ENCODE measurements at places on chromosomes 3 and 15. TPM values are rescaled to one million over a fixed set of nuclear protein-coding genes. Genes with fewer than 3 reads are reported as not detected.

Gene GXYLT2
- total RNA-seq = 10.1 TPM

Gene CACNA2D3
- 17.2 TPM for total RNA-seq

Gene TNIK
- 5.9 TPM for total RNA-seq

DNA sequence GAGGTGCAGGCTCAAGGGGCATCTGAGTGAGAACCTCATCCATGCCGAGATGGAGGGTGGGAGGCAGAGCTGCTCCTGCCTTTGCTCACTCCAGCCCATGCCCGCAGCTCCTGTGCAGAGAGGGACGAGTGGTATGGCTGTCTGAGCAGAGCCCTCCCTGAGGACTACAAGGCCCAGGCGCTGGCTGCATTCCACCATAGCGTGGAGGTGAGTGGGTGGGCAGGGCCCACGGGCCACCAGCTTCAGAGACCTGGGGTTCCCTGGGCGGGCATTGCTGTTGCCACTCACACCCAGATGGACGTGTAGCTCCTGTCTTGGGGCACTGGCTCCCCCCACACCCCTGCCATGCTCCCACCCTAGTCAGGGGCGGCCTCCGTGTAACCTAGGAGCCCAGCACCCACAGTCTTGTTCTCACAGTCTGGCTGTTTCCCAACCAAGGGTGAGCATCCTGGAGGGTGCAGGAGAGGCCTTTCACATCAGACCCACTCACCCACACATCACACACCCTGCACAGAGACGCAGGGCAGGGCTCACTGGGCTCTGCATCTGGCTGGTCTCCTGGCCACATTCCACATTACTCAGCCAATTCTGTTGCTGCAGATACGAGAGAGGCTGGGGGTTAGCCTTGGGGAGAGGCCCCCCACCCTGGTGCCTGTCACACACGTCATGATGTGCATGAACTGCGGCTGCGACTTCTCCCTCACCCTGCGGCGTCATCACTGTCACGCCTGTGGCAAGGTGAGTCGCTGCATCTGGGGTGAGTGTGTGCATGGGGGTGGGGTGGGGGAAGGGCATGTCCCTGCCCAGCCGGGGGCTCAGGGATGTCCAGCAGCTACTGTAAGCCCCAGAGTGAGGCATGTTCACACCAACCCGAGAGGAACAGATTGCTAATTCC is 25.3 kb upstream of the NR2C2 start:
- no peak overlapping the region for H3K27ac ChIP-seq
- no peaks in the 10 kb centered on the region for H3K36me3 ChIP-seq
- no peak overlapping the region for H3K4me3 ChIP-seq
- H3K27me3 ChIP-seq = no peaks in the 10 kb centered on the region

GRCh38 chr15:28987337-28987736 is 101.6 kb downstream of the APBA2 start:
- DNase-seq = no peak
- no peak overlapping the region for H3K27ac ChIP-seq
- no peaks in the 10 kb centered on the region for H3K27me3 ChIP-seq
- no peaks in the 10 kb centered on the region for H3K36me3 ChIP-seq
- H3K4me1 ChIP-seq = no peaks in the 10 kb centered on the region

GRCh38 chr3:180188512-180189309 is 152.0 kb upstream of the PEX5L start:
- no peaks in the 10 kb centered on the region for H3K4me1 ChIP-seq
- no peak overlapping the region for H3K27ac ChIP-seq
- no peaks in the 10 kb centered on the region for H3K36me3 ChIP-seq

GRCh38 chr15:90381515-90381914 is 6.5 kb upstream of the IQGAP1 start:
- no peak for DNase-seq
- no peak overlapping the region for H3K4me3 ChIP-seq
- no peaks in the 10 kb centered on the region for H3K36me3 ChIP-seq
- no peak overlapping the region for H3K27ac ChIP-seq

DNA sequence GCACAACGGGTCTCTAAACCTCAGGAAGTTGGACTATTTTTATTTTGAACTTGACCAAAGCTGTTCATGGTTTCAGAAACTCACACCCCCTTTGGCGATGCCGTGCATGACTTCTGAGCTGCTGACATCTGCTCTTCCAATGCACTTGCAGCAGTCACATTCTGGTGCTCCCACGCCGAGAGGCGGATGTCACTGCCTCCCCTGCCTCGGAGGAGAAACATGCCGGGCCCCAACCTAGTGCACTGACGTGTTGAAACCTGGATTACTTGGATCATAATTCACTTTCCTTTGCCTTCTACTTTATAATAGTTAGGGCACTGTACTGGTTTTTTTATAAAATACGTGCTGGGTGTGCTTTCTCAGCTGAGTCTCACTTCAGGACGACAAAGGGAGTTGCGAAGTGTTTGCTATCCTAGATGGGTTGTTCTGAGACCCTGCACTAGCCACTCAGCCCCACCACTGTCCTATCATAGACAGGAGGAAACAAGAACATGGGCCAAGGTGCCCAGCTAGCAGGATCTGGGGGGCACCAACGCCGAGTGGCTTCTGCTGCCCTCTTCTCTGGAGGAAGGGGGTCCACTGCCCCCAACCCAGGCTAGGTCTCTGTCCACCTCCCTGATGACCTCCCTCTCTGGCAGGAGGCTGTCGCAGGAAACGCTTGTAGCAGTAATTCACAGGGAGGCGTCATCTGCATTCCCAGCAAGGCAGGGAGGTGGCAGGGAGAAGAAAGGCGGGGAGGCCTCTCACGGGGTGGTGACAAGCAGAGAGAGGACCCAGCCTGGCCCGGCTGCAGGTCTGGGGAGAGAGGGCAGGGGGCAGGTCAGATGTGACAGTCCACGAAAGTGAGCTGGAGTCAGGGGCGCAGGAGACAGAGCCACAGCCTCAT is 158.8 kb upstream of the IQSEC1 start:
- H3K27ac ChIP-seq = no peak overlapping the region
- no peak for DNase-seq
- no peak overlapping the region for H3K4me3 ChIP-seq
- H3K27me3 ChIP-seq = no peaks in the 10 kb centered on the region

GRCh38 chr3:197913641-197914380 is 36.2 kb upstream of the RPL35A start:
- H3K36me3 ChIP-seq = no peaks in the 10 kb centered on the region
- no peak overlapping the region for H3K4me3 ChIP-seq
- no peaks in the 10 kb centered on the region for H3K4me1 ChIP-seq
- H3K27me3 ChIP-seq = no peaks in the 10 kb centered on the region
- H3K27ac ChIP-seq = no peak overlapping the region
- no peak for DNase-seq

DNA sequence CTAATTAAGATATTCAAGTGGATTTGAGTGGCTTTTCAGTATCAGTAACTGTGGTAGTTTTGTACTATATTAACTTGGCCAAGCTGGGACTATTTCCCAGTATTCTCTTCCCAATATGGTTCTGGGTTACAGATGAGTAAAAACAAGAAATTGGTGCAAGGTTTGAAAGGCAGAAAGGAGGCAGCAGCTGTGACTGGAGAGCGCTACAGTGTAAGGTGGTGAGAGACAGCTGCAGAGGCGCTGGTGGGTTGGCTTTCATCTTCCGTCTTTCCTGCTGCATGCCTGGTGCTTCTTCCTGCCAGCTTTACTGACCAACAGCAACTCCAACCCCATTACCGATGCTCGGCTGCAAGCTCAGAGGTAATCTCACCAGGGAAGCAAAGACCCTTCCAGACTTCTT is 9.8 kb downstream of the DPH3 start:
- no peaks in the 10 kb centered on the region for H3K4me1 ChIP-seq
- DNase-seq = no peak
- no peak overlapping the region for H3K27ac ChIP-seq
- no peaks in the 10 kb centered on the region for H3K36me3 ChIP-seq
